ENCODE measurements at places on chromosomes 4 and X.

GRCh38 chrX:39427492-39427891 lies 626.2 kb downstream of the MID1IP1 start:
- no peak for DNase-seq

GRCh38 chr4:53959343-53960120 lies 104.9 kb downstream of the CHIC2 start:
- no peak for DNase-seq

DNA sequence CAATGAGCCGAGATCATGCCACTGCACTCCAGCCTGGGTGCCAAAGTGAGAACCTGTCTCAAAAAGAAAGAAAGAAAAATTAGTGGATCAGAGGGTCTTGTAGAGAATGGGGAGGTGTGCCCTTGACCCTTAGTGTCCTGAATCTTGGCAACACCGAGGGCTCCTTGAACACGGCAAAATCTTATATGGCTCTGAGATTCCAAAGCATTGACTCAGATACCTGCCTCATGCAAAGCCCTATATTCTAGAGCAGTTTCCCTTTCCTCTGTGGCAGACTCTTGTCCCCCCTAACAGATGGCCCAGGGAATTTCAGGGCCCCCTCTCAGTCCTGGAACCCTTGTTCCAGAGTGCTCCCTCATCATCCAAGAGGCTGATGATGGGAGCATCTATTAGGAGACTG lies 6.8 kb downstream of the CLDN2 start:
- no peak for DNase-seq

DNA sequence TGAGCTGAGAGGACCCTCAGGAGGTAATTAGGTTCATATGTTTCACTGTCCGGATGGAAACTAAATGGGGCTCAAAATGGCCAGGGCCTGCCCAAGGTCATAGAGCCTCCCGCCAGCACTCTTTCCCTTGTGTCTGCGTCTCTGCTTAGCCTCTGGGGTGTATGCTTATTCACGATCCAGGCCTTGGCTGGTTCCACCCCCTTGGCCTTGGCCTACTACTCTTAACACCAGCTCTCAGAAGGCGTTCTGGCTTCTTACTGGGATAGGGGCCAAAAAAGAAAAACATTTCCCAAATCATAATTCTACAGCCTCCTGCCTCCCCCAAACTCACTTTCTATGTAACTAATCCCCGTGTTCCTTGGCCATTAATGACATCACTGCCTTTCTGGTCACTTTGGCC lies 68.8 kb downstream of the RTL5 start:
- DNase-seq, result no peak

- DNase-seq, result no peak
These were observed 13.9 kb downstream of the NIPAL1 start for GRCh38 chr4:48030470-48030869.

DNA sequence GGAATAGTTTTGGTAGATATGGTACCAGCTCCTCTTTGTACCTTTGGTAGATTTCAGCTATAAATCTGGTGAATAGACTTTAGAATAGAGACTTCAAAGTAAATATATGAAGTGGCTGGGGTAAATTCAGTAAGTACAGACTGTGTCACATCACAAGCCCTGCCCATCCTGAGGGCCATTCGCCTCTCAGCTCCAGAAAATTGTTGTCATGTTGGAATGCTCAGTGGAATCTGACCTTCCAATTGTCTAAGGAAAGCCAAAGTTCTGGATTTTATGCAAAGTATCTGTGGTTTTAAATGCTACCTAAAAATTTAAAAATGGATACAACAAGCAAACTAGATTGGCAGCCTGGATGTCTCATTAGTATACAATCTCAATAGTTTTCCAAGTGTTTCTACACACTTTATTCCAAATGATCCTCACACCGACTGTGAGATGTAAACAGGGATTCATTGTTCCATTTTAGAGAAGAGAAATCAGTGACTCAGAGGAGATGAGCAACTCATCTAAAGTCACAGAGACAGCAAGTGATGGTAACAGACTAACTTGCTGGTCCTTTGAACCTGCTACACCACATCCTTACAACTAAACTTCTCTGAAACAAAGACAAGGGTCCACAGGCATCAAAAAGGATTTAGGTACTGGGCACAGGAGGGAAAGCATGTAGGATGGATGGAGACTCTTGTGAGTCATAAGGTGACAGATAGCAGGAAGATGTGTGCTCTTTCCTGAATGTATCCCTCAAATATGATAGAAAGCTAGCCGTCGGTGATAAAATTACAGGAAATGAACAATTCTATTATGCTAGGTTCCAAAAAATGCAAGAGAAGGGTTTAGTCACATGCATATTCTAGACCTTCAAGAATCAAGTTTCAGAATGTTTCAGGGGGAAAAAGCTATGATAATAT lies 127.3 kb downstream of the ATP10D start:
- DNase-seq, result no peak

DNA sequence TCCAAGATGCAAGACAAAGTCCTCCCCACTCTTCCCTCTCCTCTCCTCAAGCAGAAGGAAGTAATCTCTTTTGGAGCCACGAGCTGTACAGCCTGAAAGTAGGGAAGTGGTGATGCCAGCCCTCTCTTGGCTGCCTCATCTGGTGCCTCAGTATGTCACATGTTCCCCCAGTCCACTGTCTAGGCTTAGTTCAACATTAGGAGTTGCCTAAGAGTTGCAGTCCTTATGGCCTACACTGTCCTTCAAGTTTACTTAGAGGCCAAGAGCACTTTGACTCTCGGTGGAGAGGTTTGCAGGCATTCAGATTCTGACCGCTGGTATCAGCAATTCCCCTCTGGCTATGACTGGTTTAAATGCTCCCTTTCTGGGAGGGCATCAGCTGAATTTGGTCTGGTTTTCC lies 735.6 kb downstream of the GLUD2 start:
- DNase-seq, result no peak

DNA sequence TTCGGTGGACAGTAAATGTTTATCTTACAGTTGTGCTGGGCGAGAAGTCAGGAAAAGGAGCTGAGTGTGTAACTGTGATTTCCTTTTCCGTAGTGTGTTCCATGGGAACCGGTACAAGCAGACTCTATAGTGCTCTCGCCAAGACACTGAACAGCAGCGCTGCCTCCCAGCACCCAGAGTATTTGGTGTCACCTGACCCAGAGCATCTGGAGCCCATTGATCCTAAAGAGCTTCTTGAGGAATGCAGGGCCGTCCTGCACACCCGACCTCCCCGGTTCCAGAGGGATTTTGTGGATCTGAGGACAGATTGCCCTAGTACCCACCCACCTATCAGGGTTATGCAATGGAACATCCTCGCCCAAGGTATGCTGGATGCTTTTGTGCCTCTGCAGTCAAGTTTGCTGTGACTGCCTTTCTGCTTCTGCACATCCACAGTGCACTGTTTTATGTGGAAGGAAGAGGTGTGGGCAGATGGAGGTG lies 27.4 kb downstream of the NOCT start:
- no peak for DNase-seq

DNA sequence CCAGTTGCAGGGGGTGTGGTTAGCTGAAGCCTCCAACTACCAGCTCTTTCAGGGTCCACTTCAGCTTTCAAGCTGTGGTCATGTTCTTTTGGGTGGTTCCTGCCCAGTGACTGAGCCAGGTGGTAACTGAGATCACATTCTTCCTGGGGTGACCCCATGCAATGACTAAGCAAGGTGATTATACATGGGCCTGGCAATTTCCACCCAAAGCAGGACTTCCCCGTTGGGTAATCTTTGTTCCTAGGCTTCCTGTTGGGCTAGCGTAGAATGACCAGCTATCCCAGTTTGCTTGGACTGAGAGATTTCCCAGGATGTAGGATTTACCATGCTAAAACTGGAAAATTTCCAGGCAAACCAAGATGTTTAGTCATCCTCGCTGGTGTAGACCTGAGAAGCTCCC lies 18.4 kb upstream of the MAGEB17 start:
- no peak for DNase-seq

Measured in stimulated activated naive CD8-positive, alpha-beta T cell treated with anti-CD3 and anti-CD28 coated beads, Interleukin-15, amount 100 ng/mL, for 72 hours (primary cell).